ENCODE measurements at places on chromosomes 5 and 9.
A peak's percentile ranks its signal among the peaks of the same experiment; 100 is the strongest.

- DNase-seq = no peak
Observed at GRCh38 chr5:110965773-110966581, 105.5 kb upstream of the TSLP start.

- no peak for DNase-seq
Observed at GRCh38 chr5:33817301-33817700, 74.5 kb downstream of the ADAMTS12 start.

- no peak for DNase-seq
Observed at GRCh38 chr5:97131139-97131710, 11.2 kb downstream of the LIX1 start.

DNA sequence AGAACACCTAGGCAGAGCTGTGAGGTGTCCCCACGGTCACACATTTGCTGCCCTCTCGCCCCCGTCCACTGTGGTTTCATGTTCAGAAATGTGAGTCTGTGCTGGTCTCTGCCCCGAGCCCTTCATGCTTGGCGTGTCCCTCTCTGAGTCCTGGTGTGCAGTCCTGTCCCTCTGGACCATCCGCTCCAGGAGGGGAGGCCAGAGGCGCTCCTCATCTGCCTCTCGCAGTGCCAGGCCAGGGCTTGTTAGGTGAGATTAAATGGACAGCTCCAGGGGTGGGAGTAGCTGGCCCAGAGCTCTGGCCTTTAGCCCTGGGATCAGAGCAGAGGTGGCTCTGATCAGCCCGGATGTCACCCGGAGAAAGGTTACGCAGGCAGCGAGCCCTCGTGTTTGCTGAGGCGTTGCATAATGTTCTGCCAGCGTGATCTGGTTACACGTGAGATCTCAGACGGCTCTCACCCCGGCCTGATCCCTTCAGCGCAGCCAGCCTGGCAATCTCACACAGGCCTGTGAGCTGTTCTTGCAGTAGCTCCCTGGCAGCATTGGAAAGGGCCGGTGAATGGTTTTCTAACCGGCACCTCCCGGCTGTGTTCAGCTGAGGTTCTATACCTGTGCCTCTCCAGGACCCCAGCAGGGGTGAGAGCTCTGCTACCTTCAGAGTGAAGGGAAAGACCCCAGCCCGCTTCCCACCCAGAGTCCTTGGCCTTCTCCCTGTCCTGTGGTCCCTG is 24.5 kb downstream of the PTGES2 start:
- DNase-seq = no peak

- no peak for DNase-seq
Observed at GRCh38 chr5:17289681-17290539, 72.5 kb downstream of the BASP1 start.

- DNase-seq = no peak
Observed at GRCh38 chr9:546797-547223, 294.7 kb upstream of the DMRT1 start.

- no peak for DNase-seq
Observed at GRCh38 chr5:74976651-74977050, 75.7 kb downstream of the GCNT4 start.

DNA sequence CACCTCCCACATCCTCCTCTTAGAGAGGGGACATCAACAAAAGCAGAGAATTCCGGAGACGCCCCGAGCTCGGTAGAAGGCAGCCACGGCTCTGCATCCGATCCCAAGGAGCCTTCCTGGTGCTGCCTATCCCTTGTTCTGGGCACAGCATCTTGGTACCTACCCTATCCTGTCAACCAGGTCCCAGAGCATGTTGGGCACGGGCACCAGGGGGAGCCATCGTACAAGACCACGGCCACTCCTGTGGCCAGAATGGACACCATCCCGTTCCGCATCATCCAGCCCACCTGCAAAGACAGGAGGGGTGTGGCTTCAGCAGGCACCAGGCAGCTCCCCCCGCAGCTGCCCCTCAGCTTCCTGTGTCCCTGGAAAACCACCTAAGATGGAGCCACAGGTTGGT is 62.7 kb upstream of the ZNF354A start:
- no peak for DNase-seq

- DNase-seq = peak; percentile 34
Observed at GRCh38 chr9:78121488-78121887, 89.9 kb upstream of the GNAQ start.

DNA sequence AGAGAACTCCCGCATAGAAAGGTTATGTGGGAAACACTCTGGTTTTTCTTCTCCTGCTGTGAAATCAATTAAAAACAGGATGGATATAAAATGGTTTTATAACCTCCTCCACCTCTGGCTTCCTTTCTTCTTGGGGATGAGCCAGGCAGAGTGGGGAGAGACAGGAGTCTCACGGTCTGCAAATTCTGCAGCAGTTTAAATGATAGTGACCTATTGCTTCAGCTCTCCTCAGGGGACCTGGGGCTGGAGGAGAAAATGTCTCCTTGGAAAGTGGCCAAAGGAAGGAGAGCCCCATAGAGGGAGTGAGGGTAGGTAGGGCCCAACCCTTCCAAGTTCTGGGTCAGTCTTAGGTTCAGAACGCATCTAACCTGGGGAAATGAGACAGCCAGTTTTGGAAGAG is 118.8 kb downstream of the MTX3 start:
- no peak for DNase-seq

GRCh38 chr5:139637438-139638089 is 10.6 kb upstream of the CXXC5 start:
- no peak for DNase-seq

DNA sequence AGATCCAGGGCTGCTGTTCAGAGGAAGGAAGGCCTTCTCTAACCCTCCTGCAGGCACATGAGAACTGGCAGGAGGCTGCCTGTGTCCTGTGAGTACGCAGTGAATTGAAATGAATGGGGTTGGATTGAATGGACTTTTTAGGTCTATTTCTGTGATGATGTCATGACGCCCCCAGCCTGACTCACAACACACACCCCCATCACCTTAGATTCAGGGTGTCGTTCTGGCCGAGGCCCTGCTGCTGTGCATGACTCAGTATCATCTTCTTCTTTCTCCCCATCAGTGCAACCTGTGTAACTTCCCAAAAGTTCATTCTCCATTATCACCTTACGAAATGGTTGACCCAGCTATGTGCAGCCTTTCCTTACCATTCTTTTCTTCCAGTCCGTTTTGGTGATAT is 5.4 kb downstream of the PCAT7 start:
- DNase-seq = no peak

DNA sequence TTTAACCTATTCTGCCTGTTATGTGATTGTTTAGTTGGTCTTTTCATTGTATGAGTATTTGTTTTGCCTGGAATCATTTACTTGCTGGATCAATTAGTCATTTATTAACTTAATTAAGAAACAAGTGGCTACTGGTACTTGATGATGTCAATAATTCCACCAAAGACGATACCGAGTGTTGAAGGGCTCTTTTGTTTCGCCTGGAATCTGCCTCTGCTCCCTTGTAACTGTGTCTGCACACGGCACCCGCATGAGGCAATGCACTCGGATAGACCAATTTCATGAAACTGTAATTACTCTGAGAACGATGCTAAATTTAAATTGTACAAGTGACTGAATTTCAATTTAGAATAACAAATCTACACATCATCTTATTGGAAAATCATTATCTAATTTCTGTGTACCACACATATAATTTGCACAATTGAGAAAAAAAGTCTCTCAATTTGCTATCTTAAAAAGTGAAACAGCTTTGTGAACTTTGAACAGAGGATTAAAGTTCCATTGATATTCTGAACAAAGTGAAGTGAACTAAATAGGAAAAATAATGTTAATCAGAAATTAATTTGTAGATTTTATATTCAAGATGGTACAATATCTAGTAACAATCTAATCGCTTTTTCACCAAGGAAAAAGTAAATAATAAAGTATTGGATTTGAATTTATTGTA is 143.2 kb downstream of the CTNND2 start:
- DNase-seq = no peak

DNA sequence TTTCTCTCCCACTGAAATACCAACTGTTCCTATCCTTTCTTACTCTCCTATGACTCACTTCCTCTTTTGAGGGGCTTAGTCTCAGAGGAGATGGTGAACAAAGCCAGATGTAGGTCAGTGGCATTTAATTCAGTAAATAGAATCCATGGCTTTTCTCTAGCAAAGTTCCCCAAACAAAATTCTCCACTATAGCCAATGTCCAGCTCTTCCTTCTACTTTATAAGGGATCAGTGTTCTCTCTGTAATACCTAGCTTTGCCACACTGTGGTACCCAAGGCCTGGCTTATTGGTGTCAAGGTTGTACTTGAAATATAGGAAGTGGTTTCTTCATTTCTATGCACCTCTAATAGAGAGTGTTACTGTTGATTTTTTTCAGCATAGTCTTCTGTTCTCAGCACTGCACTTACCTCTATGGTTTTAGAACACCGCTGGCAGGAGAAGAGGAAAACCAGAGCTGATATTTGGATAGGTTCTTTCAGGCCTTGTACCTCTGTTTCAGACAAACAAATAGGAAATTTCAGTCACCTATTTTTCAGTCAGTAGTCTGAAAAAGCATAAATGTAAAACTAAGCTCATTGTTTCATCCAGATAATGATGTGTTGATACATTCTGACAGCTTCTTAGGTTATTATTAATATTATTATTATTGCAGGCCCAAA is 40.6 kb upstream of the ITGA2 start:
- peak; percentile 23 for DNase-seq

DNA sequence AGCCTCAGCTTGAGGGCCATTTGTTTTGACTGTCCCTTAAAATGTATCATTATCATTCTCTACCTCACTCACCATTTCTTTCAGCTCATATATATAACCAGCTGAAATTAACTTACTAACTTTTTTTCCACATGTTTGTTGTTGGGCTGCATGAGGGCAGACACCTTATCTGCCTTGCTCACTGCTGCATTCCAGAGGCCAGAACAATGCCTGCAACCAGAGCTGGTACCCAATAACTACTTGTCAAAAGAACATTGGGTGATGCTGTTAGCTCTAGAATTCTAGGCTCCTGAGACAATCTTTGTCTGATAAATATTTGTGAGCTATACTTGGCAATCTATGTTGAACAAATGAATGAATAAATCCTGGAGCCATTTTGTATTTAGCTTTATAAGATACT is 68.3 kb downstream of the HTR4 start:
- no peak for DNase-seq

- no peak for DNase-seq
Observed at GRCh38 chr5:133457439-133458355, 154.6 kb downstream of the FSTL4 start.

DNA sequence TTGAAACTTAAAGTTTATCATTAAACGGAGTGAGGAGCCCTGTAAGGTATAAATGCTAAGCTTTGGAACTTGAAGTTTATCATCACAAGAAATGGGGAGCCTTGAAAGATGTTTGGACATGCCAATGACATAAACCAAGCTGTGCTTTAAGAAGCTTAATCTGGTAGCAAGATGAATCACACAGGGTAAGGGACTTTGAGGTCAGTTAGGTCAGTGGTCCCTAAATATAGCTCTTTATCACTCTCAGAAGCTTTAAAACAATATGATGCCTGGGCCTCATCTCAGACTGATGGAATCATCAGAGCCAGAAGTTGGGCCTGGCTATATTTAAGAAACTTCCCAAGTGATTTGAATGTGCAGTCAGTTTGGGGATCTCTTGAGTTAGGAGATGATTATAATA is 85.7 kb downstream of the TNC start:
- no peak for DNase-seq

- DNase-seq = peak; percentile 77
Observed at GRCh38 chr9:34611811-34612787, at the start of gene RPP25L. TSS of gene RPP25L (minus strand) at chr9:34612097. CDS start at chr9:34611296, 801 bp downstream.

DNA sequence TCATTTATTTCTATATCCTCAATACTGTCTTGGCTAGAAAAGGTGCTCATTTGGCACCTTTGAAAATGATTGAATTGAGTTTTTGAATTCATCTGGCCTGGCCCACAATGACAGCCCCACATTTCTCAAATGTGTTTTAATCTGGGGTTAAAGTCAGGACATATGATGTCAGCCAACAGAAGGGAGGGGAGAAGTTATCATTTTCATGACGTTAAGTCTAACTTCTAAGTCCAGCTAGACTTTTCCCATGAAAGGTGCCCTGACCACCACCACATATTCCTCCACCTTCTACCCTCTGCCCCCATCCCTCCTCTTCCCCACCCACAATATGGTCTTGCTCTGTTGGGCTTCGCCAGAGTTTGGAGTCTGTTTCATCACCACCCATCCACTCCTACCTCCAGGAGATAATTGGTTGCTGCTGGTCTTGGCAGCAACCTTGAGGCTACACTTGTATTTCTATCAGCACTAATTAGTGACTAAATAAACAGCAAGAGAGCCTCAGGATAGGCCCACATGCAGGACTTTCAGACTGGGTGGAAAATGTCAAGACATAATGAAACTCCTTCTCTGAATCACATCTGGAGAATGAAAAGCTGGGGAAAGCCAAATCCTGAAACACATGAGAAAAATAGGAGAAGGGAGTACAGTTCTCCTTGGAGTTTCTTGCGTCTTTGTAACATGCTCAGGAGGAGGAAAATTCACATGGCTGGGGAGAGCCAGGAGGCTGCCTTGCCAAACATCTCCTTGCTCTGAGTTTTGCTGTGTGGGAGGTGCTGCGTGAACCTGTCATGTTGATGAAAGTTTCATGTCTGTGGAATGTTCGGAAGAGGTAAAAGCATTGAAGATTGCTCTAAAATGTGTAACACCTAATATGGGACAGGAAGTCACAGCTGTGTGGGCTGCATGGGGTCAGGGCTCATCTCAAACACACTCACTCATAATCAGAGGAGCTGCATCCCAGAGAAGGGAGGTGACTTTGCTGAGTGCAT is 544.7 kb upstream of the KLF4 start:
- no peak for DNase-seq

- DNase-seq = no peak
Observed at GRCh38 chr5:62007457-62007856, 298.5 kb upstream of the KIF2A start.

- DNase-seq = no peak
Observed at GRCh38 chr9:18075253-18075952, 398.6 kb upstream of the ADAMTSL1 start.

DNA sequence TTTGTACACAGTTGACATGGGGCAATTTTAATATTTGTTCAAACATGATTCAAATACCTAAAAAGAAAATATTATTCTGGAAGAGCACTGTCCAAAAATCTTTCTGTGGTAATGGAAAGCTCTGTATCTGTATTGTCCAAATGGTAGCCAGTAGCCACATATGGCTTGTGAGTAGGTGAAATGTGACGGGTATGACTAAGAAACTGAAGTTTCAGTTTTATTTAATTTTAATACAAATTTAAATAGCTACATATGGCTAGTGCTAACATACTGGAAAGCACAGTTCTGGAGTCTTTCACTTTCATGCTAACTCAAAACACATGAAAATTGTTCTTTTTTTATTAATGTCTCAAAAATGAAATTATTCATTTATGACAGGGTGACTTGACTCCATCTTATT is 132.6 kb downstream of the PLK2 start:
- no peak for DNase-seq
